ENCODE measurements at places on chromosomes 16 and 17.

GRCh38 chr17:28846231-28846630, 3.6 kb upstream of the FAM222B start:
- no peak for DNase-seq

GRCh38 chr17:69282002-69282401, 44.9 kb downstream of the ABCA5 start:
- no peak for DNase-seq

DNA sequence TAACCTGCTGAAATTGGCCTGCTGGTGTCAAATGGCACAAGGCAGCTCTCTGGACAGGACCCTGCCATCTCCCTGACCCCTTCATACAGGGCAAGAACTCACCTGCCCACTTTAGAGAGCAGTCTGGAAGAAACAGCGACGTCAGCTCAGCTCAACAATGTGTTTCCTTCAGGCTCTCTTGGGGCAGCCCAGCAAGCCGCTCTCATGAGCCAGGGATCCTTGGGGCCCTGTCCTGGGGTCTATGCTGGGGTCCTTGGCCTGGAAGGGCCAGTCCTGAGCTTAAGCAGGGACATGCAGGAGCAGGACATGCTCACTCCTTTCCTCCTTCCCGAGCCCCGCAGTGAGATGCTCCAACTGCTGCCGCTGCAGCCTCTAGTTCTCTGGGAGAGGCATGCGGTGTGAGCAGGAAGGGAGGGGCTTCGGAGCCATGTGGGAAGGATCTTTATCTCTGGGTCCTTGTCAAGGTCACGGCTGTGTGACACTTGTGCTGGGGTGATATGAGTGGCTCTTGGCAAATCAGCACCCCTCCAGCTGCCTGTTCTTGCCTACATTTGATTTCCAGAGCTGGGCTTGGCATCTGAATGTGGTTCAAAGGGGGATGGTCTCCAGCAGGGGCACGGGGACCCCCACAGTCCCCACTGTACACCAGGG, 3.4 kb downstream of the C1QTNF1 start:
- no peak for DNase-seq

GRCh38 chr16:23121024-23121423, 28.2 kb downstream of the USP31 start:
- no peak for DNase-seq

DNA sequence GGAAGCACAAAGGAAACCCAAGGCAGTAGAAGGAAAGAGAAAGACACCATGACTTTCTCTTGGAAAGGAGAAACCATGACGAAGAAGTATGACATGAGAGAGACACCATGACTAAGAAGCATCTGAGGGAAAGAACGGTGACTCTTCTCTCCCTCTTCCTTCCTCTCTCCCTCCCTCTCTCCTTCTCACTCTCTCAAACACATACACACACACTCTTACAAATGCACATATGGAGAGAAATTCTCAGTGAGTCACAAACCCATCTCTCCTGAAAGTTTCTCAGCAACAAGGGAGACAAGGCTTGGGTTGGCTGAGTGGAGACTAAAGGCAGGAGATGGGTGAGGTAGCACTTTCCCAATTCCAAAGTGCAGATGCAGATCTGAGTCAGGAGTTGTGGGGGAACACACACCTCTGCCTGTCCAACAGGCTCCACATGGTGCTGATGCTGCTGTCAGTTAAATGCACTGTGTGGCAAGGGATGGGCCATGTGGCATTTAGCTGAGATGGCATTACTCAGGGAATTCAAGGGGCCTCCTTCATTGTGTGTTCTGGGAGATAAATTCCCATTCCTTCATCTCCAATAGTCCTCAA, 336.7 kb upstream of the C16orf82 start:
- DNase-seq, result no peak

GRCh38 chr16:60060731-60061130, 1326.6 kb upstream of the GOT2 start:
- no peak for DNase-seq

DNA sequence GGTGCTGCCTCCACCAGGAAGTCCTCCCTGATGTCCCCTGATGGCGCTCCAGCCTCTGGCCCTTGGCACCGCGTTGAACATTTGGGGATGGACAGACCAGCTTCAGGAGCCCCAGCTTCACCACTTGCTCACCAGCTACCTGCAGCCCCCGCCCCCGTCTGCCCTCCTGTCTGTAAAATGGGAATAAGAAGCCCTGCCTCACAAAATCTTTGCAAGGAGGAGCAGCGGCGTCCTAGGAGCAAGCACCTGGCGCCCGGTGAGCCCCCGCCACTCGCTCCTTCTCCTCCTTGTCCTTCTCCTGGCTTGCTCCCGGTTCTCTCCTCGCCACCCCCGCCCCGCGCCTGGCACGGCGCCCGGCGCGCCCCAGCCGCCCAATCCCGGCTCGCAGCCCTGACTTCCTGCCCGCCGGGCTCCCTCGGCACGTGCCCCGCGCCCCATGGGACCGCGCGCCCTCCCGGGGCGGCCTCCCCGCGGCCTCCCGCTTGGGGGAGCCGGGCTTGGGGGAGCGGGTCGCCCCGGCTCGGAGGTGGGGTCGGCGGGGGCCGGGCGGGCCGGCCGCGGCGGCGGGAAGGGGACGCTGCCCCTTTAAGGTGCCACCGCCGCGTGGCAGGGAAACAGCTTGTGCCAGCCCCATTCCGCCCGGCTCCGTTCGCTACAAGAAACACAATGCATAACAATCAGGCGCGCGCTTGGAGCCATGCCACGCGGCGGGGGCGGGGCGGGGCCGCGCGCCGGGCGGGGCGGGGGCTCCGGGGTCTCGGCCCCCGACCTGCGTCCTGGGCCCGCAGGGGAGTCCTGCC, 9.1 kb upstream of the PPP1R1B start:
- DNase-seq, result no peak

DNA sequence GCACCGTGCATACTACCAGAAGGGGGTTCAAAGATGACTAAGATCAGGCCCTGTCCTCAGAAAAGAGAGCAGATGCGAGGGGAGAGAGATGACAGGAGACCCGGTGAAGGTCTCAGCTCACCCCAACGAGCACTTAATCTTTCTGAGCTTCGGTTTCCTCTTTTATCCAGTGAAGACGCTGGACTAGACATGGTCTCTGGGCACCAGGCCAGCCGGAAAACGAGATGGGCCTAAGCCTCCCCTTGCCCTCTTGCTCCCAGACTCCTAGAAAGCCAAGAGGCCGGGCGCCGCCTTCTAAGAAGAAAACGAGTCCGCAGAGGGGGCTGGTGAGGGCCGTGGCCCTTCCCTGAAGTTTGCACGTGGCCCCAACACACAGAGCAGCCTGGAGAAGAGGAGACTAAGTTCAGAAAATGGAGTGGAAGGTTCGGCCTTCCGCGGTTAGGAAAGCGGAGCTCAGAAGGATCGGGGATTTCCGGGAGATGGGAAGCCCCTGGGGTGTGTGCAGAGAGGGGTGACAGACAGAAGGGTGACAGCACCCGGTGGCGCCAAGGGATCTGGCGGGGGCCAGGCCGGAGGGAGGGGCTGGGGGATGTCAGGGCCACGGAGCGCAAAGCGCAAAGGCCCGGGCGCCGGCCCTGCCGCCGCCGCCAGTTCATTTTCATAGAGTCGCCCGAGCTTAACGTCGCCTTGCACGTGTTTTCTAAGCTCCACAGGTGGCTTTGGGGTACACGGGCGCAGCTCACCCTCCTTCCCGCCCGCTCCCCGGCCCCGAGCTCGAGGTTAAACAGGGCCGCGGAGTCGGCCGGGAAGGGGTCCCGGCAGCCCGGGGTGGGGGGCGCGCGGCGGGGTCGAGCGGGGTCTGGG, 42.1 kb upstream of the BHLHA9 start:
- no peak for DNase-seq

DNA sequence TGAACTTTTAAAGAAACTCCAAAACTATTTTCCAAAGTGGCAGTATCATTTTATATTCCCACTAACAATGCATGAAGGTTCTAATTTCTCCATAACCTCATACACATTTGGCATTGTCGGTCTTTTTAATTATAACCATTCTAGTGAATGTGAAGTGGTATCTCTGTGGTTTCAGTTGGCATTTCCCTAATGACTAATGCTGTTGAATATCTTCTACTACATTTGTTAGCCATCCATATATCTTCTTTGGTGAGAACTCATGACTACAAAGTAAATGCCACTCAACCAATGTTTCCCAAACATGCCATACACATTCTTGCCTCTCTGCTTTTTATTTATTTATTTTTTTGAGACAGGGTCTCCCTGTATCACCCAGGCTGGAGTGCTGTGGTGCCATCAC, 31.7 kb upstream of the TAOK1 start:
- DNase-seq, result no peak

DNA sequence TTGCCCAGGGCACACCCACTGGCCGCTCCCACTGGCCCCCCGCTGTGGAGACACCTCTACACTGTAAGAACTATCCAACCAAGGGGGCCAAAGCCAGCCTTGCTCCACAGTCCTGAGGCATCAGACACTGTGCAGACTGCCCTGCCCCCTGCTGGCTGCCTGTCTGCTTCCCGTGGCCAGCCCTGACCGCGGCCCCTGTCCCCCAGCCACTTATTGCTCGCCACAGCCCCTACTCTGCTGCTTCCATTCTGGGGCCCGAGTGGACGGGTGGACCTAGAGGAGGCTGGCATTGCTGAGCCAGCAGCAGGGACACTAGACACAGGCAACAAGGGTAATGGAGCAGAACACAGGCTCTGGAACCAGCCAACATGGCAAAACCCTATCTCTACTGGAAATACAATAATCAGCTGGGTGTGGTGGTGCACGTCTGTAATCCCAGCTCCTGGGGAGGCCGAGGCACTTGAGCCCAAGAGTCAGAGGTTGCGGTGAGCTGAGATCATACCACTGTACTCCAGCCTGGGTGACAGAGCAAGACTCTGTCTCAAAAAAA, 19.7 kb upstream of the LRRC37A3 start:
- DNase-seq, result no peak

DNA sequence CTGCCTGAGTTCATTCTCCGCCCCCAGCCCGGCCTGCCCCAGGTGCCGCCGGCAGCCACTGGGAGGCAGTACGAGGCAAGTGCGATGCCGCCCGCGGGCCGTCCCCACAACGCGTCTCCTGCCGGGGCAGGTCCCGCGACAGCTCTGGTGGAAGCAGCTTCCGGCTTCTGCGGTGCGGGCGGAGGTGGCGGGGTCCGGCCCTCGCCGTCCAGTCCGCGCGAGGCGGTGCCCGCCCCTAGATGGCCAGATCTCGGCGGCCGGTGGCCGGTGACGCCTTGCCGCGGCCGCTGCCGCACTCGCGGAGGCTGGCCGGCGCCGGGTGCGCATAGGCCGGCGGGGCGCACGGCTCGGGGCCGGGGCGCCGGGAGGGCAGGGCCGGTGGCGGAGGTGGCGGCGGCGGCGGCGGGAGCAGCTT, 1.8 kb downstream of the GJD3 start:
- peak; percentile 73 for DNase-seq

DNA sequence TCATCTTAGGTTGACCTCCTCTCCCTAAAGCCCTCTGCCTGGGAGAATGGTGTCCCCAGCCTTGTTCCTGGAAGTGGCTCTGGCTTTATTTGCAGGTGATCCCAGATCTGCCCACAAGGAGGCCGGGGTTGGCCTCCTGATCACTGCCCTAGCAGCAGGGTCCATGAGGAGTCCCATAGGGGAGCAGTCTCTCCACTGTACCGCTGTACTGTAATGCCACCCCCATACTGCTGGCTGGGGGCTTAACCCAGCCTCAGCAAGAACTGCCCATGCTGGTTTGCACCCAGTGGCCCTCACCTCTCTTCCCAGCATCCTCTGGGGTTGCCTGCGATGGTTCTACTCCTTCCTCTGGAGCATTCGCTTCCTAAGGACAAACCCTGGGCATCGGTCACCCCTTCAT, 39.1 kb downstream of the PSME3IP1 start:
- DNase-seq, result no peak

- peak; percentile 72 for DNase-seq
Observed at GRCh38 chr17:44218344-44219107, 949 bp downstream of the UBTF start.
